Endothelial cell of umbilical vein (primary cell): ENCODE measurements at places on chromosomes 16 and 17. TPM values are rescaled to one million over a fixed set of nuclear protein-coding genes. Genes with fewer than 3 reads are reported as not detected.

DNA sequence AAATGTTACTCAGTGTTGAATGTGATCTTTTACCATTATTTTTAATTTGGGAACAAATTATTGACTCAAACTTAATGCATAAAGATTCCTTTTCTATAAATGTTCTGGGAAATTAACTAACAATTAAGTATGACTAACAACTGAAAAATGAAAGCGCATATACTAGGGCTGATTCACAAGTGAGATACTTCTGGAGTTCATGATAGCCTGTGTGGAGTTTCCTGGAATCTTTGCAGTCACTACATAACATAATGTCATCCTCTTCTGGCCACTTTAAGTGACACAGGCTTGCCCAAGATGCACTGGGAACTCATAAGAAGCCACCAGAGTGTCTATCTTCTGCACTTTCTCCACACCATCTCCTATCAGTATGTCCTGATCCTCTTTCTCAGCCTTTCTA lies 450.3 kb upstream of the CDH11 start:
- no peak overlapping the region for H3K4me3 ChIP-seq
- H3K4me1 ChIP-seq: peaks cover 7% of the 10 kb centered on the region
- no peaks in the 10 kb centered on the region for H3K36me3 ChIP-seq
- peak; percentile 53 for DNase-seq

DNA sequence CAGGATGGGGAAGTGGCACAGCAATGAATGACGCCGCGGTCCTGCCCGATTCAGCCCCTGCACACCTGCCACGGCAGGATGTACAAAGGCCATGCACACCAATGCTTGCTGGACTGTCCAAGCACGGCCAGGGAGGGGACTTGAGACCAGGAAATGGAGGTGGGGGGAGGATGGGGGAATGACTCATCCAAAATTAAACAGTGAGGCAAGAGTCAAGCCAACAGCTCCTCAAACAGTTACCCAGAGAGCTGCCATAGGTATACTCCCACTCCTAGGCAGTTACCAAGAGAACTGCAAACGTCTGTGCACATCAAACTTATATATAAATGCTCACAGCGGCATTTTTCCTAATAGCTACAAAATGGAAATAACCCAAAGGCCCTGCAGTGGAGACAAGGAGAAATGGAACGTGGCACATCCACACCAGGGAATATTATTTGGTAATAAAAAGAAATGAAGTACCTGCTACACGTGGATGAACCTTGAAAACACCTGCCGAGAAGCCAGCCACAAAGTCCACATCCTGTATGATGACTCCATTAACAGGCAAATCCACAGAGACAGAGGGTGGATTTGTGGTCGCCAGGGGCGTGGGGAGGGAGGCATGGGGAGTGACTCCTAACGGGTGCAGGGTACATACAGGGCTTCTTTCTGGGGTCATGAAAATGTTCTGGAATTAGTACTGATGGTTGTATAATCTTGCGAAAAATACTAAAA lies 54.1 kb downstream of the VAC14 start:
- peak; percentile 73 for DNase-seq
- H3K27me3 ChIP-seq: no peaks in the 10 kb centered on the region
- peaks cover 28% of the 10 kb centered on the region for H3K4me1 ChIP-seq
- H3K27ac ChIP-seq: peak overlapping the region; percentile 41
- no peaks in the 10 kb centered on the region for H3K36me3 ChIP-seq

GRCh38 chr16:23064639-23065038 lies 84.6 kb downstream of the USP31 start:
- H3K27ac ChIP-seq: no peak overlapping the region
- no peak overlapping the region for H3K4me3 ChIP-seq
- H3K27me3 ChIP-seq: no peaks in the 10 kb centered on the region
- H3K36me3 ChIP-seq: peaks cover 12% of the 10 kb centered on the region
- no peak for DNase-seq
- H3K4me1 ChIP-seq: no peaks in the 10 kb centered on the region

DNA sequence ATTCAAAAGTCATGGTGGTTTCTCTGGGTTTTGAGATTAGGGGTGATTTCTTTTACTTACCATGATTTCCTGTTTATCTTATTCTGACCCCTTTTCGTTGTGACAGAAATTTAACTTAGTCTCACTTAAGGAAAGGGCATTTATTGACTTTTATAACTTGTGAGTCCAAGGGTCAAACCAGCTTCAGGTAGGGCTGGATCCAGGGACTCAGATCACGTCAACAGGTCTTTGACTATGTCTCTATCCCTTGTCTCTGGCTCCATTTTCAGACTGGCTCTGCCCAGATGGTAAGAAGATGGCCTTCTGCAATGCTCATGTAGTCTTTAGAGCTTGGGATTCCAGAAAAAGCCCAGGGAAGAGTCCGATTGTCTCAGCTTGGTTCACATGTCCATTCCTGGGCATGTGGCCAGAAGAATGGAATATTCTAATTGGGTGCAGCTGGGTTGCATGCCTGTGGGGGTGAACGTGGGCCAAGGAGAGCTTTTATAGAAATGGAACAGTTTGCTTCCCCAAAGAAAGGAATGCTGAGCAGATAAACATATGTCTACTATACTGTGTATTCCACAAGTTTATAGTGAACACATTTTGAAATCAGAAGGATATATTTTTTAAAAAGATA lies 13.4 kb downstream of the USP43 start:
- no peak overlapping the region for H3K27ac ChIP-seq
- no peak for DNase-seq
- H3K27me3 ChIP-seq: no peaks in the 10 kb centered on the region

DNA sequence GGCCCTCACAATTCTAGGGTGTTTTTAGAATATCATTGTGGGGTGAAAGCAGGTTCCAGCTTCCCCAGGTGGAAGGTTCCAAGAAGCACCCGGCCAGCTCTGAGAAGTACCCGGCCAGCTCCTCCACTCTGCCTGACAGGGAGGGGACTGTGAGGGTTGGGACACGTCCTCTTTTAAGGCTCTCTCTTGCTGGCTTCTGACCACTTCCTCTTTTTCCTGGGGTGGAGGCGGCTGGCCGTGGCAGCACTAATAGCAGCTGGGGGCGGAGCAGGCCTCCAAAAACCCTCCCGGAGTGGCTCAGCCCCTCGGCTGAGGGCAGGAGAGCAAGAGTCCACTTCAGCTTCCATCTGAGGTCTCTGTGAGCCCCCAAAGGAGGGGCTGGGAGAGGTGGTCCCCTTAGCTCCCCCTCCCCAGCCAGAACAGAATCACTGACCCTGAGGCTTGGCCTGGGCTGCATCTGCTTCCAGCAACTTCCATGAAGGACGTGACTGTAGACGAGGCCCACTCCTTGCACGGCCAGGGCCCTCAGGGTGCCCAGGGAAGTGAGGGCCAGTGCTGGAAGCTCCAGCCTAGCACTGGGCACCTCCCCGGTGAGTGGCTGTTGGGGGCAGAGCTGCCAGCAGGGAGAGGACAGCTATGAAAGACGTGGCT lies 26.7 kb upstream of the PLCG2 start:
- no peak overlapping the region for H3K4me3 ChIP-seq
- H3K27me3 ChIP-seq: no peaks in the 10 kb centered on the region
- no peak overlapping the region for H3K27ac ChIP-seq
- DNase-seq: no peak
- H3K4me1 ChIP-seq: peaks cover 18% of the 10 kb centered on the region

- no peaks in the 10 kb centered on the region for H3K4me1 ChIP-seq
- H3K4me3 ChIP-seq: no peak overlapping the region
- H3K27ac ChIP-seq: no peak overlapping the region
- H3K36me3 ChIP-seq: no peaks in the 10 kb centered on the region
Measured at GRCh38 chr17:57574040-57574513, 171.0 kb downstream of the CCDC182 start.

DNA sequence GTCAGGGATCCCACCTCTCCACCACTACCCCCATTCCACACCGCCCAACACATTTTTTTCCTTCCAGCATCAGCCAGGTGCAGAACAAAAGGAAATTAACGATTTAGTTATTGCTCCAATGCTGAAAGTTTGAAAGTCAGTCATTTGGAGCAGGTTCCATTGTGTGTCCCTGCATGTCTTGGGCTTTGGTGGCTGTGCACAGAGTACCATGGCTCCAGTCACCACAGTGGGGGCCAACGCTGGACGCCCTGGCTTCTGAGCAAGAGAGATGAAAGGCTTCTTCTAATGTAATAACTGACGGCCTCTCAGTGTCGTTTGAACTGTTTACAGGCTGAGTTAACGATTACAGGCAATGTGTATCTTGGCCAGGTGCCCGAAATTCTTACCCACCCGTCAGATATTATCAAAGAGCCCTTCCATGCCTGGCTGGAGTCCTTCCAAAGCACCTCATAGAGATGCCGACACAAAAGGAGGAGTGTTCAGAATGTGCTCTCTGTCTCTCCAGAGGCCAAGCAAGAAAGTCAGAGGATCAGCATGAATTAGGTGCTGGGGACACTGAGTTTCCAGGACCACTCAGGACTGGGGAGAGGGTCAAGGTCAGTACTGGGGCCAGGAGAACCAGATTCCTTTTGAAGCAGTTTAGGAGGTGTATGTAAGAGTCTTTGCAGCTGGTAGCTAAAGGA lies 25.9 kb downstream of the RNF43 start:
- no peaks in the 10 kb centered on the region for H3K36me3 ChIP-seq
- no peak overlapping the region for H3K4me3 ChIP-seq
- H3K27ac ChIP-seq: no peak overlapping the region
- H3K4me1 ChIP-seq: peaks cover 7% of the 10 kb centered on the region
- H3K27me3 ChIP-seq: peaks cover 10% of the 10 kb centered on the region

GRCh38 chr17:55266051-55266957 lies 1.5 kb downstream of the HLF start:
- H3K27me3 ChIP-seq: peaks cover 49% of the 10 kb centered on the region
- DNase-seq: no peak
- H3K27ac ChIP-seq: no peak overlapping the region
- no peaks in the 10 kb centered on the region for H3K36me3 ChIP-seq
- no peak overlapping the region for H3K4me3 ChIP-seq

- no peaks in the 10 kb centered on the region for H3K36me3 ChIP-seq
- no peaks in the 10 kb centered on the region for H3K4me1 ChIP-seq
- no peak for DNase-seq
- no peak overlapping the region for H3K27ac ChIP-seq
- H3K27me3 ChIP-seq: peaks cover 2% of the 10 kb centered on the region
Measured at GRCh38 chr16:8569650-8570346, 20.5 kb downstream of the TMEM114 start.

DNA sequence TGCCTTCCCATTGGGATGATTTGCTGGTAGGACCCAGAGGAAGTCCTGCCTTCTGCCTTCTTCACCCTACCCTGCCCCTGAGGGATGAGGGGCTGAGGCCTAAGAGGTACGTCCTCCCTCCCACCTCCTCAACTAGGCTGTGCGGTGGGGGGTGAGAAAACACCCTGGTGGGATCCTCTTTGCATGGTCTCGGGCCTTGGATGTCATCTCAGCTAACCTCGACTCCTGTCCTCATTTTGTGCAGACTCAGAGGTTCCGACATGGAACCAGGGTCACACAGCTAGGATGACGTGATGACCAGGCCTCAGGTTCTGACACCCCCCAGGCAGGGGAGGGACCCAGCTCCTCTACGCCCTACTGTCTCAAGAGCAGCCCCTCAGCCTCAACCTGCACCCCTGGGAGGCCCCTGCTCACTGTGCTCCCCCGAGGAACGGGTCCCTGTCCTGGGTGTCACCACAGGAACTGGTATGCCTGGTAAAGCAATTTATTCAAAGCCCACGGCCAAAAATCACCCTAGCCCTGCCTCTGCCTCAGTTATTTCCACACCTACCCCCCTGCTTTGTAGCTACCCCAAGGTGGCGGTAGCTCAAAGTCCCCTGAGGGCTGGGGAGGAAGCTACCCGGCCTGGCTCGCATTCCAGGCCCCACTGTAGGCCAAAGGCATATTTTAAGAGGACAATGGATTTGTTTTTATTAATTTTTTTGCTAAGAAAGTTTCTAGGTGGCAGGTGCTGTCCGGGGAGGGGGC lies 17.5 kb downstream of the UNC13D start:
- H3K4me3 ChIP-seq: no peak overlapping the region
- peak overlapping the region; percentile 22 for H3K27ac ChIP-seq

- no peaks in the 10 kb centered on the region for H3K27me3 ChIP-seq
- H3K4me1 ChIP-seq: no peaks in the 10 kb centered on the region
- DNase-seq: no peak
- no peaks in the 10 kb centered on the region for H3K36me3 ChIP-seq
- no peak overlapping the region for H3K27ac ChIP-seq
- H3K4me3 ChIP-seq: no peak overlapping the region
Measured at GRCh38 chr17:55411463-55411855, 10.2 kb downstream of the MMD start.

- no peaks in the 10 kb centered on the region for H3K4me1 ChIP-seq
- H3K36me3 ChIP-seq: no peaks in the 10 kb centered on the region
- no peak overlapping the region for H3K4me3 ChIP-seq
- peak; percentile 21 for DNase-seq
- H3K27ac ChIP-seq: no peak overlapping the region
Measured at GRCh38 chr16:11949527-11949926, 7.7 kb upstream of the NPIPB2 start.

DNA sequence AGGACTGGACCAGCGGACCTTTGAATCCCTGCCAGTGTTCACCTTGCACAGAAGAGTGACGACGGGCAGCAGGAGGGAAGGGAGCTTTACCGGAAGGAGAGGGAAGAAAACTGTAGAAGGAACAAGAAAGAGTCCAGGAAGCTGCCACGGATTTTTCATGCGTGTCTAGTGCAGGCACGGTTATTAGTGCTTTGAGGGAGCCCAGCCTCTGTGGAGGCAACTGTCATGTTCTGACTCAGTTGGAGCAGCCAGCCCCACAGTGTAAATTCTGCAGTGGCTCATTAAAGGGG lies 6.5 kb upstream of the HOXB13 start:
- no peak for DNase-seq
- H3K27me3 ChIP-seq: peaks cover 96% of the 10 kb centered on the region
- H3K4me3 ChIP-seq: no peak overlapping the region

- H3K4me3 ChIP-seq: no peak overlapping the region
- no peaks in the 10 kb centered on the region for H3K27me3 ChIP-seq
- H3K27ac ChIP-seq: no peak overlapping the region
- H3K36me3 ChIP-seq: no peaks in the 10 kb centered on the region
- H3K4me1 ChIP-seq: no peaks in the 10 kb centered on the region
- no peak for DNase-seq
Measured at GRCh38 chr17:75731716-75732498, 10.6 kb downstream of the ITGB4 start.

GRCh38 chr17:29518359-29518758 lies 48.5 kb downstream of the ABHD15 start:
- H3K27ac ChIP-seq: no peak overlapping the region
- H3K4me1 ChIP-seq: no peaks in the 10 kb centered on the region
- no peak for DNase-seq
- H3K36me3 ChIP-seq: peaks cover 9% of the 10 kb centered on the region
- no peaks in the 10 kb centered on the region for H3K27me3 ChIP-seq

- H3K4me3 ChIP-seq: no peak overlapping the region
- no peaks in the 10 kb centered on the region for H3K36me3 ChIP-seq
- no peak overlapping the region for H3K27ac ChIP-seq
Measured at GRCh38 chr17:80526116-80526910, 18.3 kb upstream of the RPTOR start.

GRCh38 chr17:66746736-66747135 lies 88.2 kb upstream of the CACNG5 start:
- no peaks in the 10 kb centered on the region for H3K4me1 ChIP-seq
- no peaks in the 10 kb centered on the region for H3K36me3 ChIP-seq
- no peak for DNase-seq
- no peak overlapping the region for H3K27ac ChIP-seq
- no peaks in the 10 kb centered on the region for H3K27me3 ChIP-seq
- no peak overlapping the region for H3K4me3 ChIP-seq

GRCh38 chr17:39791111-39791992 lies 53.6 kb downstream of the GRB7 start:
- no peaks in the 10 kb centered on the region for H3K4me1 ChIP-seq
- H3K4me3 ChIP-seq: no peak overlapping the region
- no peak for DNase-seq
- no peaks in the 10 kb centered on the region for H3K36me3 ChIP-seq
- H3K27ac ChIP-seq: no peak overlapping the region
- H3K27me3 ChIP-seq: peaks cover 43% of the 10 kb centered on the region

DPEP3 gene
- polyA plus RNA-seq: 0.03 and 0.06 TPM in 2 replicates

CALCOCO2 gene
- polyA plus RNA-seq: 20.6 and 22.0 TPM in 2 replicates

NPIPB12 gene
- polyA plus RNA-seq: 41.7 and 44.7 TPM in 2 replicates

YBX2 gene
- polyA plus RNA-seq: 0.15 and 0.18 TPM in 2 replicates

IGSF6 gene
- not detected in 2 replicates for polyA plus RNA-seq

NGFR gene
- not detected in 2 replicates for polyA plus RNA-seq

MT3 gene
- polyA plus RNA-seq: 0.37 TPM in 1 of 2 replicates, not detected in the other

UBE2O gene
- polyA plus RNA-seq: 12.1 and 13.9 TPM in 2 replicates
